ENCODE measurements at places on chromosomes 12 and 14.

GRCh38 chr12:75717902-75718301 is 206.5 kb upstream of the KRR1 start:
- DNase-seq = no peak

DNA sequence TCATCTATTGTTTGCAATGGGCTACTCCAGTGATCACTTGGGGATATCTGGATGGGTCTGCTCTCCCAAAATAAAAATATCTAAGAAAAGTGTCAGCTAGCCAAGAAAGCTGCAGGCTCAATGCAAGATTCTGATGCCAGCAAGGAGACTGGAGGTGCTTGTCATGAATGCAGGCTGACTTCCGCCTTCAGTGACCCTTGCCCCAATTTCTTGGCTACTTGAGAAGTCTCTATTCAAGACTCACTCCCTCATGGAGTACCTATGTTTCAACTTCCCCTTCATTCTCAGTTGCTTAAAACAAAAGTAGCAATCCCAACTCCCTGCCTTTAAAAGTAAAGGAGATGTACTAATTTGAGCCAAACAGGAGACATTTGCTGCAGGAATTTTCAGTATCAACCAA is 123.9 kb downstream of the GPR65 start:
- peak; percentile 19 for DNase-seq

GRCh38 chr12:50110762-50111351 is 1.2 kb upstream of the COX14 start:
- peak; percentile 22 for DNase-seq

DNA sequence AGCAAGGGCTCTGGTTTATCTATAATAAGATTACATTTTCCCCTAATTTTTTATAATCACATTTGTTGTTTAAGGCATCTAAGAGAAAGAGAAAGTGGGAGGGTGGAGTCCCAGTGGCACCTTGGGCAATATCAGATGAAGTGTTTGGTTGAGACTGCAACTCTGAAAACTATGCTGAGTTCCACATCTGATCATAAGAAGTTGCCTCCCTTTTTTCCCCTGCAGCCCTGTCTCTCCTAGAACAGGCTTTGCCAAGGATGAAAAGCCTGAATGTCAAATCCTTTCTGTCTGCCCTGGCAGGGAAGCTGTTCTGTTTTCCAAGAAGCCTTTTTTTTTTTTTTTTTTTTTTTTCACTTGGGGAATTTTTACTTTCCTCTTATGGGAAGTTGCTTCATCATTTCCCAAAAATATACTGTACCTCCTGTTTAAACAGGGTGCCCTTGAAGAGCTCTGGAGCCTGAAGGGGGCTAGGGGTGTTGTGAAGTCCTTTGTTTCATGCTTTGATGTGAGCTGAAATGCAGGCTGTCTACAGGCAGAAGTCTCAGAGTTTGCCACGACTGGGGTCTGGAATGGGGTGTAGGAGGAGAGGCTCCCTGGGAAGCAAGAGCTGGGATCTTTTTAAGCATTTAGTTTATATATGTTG is 71.3 kb downstream of the SUSD6 start:
- no peak for DNase-seq

DNA sequence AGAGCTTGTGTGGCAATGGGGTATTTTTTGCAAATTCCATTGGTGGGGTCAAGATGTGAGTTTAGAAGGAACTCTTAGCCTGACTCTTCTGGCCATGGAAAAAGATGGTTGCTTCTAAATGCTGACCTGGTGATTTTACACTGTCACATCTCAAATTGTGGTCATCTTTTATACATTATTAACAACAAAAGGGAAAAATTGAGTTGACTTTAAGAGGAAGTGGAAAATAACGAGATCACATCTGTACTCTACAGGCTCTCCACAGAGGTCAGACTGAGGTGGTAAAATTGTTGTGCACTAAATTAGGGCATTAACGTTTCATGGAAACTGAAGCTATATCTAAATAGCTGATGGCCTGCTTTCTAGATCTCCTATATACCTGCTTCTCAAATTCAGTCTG is 44.7 kb downstream of the PTPN11 start:
- DNase-seq = no peak

DNA sequence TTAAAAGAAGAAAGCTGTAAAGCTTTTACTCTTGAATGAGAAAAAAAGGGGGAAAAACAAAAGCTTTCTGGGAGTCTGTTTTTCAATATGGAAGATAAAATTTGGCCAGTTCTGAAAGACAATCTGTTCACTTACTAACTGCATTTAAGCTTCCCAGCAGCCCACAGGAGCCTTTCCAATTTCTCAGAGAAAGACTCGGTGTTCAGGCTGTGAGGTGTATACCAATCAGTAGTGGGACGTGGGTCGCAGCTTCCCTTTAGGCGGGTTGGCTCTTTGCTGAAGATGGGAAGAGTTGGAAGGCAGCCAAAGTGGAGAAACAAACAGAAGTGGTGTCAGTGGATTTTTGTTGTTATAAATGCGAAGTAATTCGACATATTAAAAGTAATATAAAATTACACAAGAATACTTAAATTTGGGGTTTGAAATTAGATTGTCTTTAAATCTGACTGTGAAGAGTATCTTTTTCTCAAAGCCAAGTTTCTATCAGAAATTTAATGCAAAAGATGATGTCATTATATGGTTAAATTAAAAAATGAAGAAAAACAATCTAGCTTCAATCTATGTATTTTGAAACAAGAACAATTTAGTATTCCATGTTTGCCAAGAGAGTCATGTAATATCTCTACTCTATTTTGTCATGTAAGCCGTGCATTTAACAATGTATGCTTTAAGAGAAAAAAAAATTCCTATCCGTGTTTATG is 590.2 kb upstream of the ATXN7L3B start:
- DNase-seq = no peak
